ENCODE measurements at places on chromosomes 4 and X.

DNA sequence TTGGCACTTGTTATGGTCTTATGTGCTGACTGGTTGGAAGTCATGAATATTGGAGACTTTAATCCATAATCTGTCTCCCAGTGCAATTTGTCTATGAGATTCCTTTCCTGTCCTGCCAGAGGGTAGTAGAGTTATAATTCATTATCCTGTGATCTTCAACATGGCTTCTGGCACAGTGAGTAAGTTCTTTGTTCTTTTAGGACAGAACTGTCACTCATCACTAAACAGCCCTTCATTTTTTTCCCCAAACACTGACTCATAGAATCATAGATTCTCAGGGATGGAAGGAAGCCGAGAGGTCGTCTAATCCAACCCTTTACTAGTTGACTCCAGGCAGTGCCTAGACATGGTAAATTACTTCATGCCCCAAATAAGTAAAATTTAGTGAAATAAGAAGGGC is 78.4 kb downstream of the LUZP4 start:
- no peak for DNase-seq

DNA sequence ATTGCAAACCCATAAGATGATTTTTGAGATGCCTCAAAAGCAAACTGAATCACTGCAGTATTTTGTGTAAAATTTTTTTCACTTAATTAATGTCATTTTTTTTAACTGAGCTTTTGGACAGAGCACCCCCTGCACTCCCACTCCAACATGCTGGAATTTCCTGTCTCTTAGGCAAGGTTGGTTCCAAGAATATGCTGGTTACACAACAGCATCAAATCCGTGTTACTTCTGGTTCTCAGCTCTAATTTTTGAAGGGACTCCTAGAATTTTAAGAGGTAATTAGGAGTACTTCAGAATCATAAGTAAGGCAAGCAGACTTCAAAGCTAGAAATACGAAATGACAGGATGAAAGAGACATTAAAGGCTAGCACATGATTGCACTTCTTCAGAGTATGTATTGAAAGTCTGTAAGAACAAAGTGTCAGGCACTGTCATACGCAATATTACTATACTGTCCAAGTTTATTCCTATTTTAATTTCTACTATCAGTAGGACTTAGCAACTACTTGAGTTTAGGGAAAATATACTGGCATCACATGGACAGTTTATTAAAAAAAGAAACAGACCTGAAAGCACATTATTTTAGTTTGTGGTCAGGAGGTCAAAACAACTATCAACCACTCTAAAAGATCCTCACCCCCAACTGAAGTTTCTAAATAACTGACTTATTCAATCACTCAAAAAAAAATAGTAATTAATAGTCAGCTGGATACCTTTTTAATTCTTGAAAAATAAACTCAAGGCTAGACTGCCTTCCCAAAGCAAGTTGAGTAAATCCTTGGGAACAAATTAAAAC is 1.6 kb upstream of the JCHAIN start:
- no peak for DNase-seq

GRCh38 chr4:148530114-148530513 is 87.9 kb upstream of the NR3C2 start:
- no peak for DNase-seq

- DNase-seq = no peak
These were observed 26.0 kb downstream of the TKTL1 start for GRCh38 chrX:154321594-154321993.
